NCI-H1694 treated with DMSO at 0.1 percent for 48 hours (cell line): ENCODE measurements at places on chromosomes 6 and 20.

DNA sequence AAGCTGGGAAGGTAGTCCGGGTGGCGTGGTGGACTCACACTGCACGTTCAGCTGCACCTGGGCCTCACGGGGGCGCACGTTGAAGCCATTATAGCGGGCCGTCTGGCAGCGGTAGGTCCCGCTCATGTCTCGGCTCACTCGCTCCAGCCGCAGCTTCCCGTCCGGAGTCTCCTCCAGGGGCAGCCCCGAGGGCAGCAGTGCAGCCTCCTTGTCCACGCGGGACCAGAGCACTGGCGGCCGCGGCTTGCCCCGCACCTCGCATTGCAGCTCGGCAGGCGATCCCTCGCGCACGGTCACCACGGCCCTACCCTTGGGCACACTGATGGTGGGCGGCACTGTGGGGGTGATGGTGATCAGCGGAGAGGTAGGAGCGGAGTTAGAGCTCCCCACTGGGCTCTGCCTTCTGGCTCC, 47.6 kb downstream of the MDGA1 start:
- DNase-seq = no peak

DNA sequence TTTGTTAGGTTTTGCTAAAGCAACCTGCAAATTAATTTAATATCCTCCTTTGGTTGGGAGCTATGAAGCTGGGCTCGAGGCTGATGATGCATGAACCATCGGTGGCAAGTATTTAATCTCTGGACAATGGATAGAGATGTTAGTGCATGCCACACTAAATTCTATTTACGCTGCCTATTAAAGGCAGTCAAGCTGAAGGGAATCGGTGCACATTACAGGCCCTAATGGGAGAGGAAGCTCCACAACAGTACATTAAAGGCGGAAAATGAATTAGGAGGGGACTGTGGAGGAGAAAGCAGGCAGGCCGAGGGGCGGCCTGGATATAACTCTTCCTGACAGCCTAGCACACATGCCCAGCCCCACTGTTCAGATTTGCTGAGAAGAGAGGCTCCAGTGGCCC, 132.4 kb upstream of the MAFB start:
- no peak for DNase-seq

DNA sequence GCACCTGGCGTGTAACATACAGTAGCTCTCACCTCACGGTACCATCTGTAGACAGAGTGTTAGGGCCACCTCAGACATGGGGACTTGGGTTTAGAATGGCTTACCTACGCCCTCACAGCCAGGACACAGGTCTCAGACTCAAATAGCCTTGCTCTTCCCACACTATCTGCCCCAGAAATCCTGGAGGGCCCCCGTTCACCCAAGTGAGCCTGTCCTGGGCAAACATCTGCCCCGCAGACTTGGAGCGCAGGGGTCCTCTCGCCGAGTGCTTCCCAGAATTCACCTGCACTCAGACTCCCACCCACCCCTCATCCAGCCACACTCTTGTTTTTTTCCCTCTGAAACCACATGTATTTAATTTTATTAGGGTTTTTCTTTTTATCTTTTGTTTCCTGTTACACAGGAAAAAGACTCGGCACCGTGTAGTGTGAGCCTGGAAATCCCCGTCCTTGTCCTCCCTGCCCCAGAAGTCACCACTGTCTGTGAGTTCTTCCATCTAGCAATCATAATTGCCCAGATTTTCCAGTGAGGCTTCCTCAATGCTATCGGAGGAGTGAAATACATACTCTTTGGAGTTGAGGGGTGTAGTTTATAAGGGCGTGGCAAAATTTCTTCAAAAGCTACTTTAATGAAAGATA, 17.1 kb upstream of the MAP1LC3A start:
- no peak for DNase-seq

DNA sequence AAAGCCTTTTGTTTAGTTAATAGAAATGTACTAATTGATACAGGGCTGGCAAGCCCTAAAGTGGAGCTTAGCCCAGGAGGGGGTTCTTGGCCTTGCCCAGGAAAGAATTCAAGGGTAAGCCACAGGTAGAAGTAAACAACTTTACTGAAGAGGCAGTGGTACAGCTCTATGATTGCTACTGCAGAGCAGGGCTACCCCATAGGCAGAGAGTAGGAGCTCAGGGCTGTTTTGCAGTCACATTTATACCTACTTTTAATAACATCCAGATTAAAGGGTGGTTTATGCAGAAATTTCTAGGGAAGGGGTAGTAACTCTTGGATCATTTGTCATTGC, 680.4 kb upstream of the GJE1 start:
- DNase-seq = no peak

DNA sequence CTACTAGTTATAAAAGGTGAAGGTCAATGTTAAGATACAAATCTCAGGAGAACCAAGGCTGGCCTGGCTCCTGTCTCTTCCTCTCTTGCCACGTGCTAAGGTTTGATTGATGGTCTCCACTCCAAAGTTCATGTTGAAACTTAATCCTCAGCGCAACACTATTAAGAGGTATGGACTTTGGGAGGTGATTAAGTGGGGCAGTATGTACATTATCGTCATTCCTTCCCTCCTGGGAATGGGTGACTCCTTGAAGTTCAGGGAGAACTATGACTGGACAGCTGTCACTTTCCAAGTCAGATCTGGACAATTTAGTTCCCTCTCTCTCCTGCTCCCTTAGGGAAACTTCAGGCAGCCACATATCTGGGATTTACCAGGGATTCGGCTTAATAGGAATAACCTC, 50.5 kb downstream of the KCNK5 start:
- no peak for DNase-seq

- no peak for DNase-seq
Observed at GRCh38 chr6:101462576-101462975, 69.1 kb downstream of the GRIK2 start.

- no peak for DNase-seq
Observed at GRCh38 chr6:159499034-159499433, 194.0 kb downstream of the SOD2 start.

GRCh38 chr20:53792946-53793536, 199.4 kb upstream of the ZNF217 start:
- DNase-seq = no peak

- DNase-seq = no peak
Observed at GRCh38 chr6:35034411-35035191, 106.5 kb downstream of the TCP11 start.

DNA sequence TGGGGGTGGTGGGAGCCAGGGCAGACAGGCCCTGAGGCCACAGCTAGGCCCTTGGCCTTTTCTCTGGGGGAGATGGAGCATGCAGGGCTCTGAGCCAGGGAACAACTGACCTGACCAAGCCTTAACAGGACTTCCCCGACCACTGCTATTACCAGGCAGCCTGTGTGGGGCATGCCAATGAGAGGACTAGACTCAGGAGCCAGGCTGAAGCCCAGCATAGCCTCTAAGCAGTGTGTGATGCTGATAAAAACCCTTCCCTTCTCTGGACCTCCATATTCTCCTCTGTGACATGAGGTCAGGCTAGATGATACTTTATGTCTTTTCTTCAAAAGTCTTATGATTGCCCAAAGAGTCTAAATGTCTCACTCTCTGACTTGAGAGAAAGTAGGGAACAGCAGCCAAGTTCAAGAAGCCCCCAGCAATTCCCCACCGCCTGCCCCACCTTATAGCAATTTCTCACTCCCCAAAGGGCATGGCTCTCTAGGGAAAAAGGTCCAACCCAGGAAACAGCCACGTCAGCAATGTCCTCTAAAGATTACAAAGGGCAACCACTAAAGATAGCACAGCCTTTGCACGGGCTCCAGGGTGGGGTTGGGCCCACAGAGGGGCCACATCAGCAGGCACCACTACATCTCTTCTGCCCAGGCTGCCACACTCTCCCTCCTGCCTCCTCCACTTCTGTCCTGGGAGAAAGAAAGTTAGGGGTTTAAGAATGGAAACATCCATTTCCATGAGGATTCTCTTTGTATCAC, 71.3 kb downstream of the TRERF1 start:
- no peak for DNase-seq

DNA sequence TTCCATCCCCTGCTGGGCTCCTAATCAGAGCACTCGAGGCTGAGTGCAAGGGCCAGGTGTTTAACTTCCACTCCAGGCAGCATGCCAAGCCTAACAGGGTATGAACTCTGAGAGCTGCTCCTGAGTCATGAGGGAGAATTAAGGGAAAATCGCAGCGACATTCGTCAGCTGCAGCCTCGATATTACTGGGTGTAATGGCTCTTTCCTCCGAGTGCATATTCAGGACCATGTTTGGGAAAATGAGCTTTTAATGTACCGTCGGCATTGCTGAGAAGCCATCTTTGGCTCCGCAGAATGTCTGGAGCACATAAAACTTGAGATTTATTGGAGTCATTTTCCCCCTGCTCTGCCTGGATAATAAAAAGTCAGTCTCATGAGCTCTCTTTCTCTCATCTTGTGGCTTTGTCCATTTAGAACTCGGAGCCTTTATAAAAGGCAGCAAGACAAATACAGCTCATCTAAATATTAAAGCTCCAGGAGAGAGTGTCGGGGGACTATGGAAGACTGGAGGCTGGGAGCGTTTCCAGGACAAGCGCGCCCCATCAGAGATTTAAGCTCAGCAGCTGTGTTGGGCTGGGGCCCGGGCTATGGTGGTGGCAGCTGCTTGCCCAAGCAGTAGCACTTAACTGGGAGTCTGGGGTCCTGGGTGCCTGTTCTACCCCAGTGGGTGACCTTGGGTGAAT, 103.7 kb downstream of the TOX2 start:
- no peak for DNase-seq

- no peak for DNase-seq
Observed at GRCh38 chr6:87340230-87340629, 4.4 kb upstream of the C6orf163 start.

GRCh38 chr20:45639687-45640086, 8.6 kb upstream of the WFDC9 start:
- no peak for DNase-seq

GRCh38 chr6:14673201-14673600, 555.6 kb downstream of the CD83 start:
- no peak for DNase-seq

DNA sequence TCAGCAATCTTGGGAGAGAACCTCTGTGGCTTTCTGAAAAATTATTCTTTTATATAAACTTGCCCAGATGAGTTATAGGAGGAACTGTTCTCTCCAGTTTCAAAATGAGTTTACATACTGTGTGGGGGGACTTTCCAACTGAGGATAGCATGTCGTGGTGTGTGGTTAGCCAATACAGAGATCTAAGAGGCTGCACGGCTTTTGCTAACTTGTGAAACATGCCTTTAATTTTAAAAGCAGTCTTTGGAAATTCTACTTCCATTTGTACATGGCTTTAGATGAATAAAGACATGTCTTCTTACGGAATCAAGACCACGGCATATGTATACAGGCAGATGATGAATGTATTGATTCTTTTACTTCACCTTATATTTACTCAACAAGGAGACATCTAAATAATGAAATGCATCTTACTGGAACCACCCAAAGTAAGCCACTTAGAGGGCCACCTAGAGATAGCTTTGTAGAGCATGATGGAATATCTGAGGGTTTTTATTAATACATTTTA, 39.8 kb downstream of the HIVEP1 start:
- no peak for DNase-seq

DNA sequence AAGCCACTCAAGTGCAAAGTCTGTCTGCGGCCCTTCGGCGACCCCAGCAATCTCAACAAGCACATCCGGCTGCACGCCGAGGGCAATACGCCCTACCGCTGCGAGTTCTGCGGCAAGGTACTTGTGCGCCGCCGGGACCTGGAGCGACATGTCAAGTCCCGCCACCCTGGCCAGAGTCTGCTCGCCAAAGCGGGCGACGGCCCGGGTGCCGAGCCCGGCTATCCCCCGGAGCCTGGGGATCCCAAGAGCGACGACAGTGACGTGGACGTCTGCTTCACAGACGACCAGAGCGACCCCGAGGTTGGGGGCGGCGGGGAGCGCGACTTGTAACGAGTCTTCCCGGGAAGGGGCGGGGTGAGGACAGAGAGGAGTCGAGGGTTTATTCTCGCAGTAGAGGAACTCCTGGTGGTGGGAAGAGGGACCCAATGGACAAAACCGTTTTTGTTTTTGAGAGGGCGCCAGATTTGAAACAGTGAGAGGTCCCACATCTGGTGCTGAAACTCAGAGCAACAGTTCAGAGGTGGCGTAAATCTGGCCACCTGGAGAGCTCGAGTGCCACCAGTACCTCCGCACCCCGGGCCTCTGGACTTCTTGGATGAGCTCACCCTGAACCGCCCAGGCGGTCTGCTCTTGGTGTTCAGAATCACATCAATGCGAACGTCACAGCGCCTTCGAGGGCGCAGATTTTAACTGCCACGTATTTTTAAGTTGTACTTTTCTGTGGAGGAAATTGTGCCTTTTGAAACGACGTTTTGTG, 8.0 kb downstream of the PRDM13 start:
- peak; percentile 45 for DNase-seq

- no peak for DNase-seq
Observed at GRCh38 chr6:31728767-31729514, at the start of gene DDAH2. TSS of gene DDAH2 (minus strand) at chr6:31729299. CDS start at chr6:31729161, 138 bp downstream.

- DNase-seq = no peak
Observed at GRCh38 chr20:16123623-16124022, 449.6 kb downstream of the KIF16B start.

DNA sequence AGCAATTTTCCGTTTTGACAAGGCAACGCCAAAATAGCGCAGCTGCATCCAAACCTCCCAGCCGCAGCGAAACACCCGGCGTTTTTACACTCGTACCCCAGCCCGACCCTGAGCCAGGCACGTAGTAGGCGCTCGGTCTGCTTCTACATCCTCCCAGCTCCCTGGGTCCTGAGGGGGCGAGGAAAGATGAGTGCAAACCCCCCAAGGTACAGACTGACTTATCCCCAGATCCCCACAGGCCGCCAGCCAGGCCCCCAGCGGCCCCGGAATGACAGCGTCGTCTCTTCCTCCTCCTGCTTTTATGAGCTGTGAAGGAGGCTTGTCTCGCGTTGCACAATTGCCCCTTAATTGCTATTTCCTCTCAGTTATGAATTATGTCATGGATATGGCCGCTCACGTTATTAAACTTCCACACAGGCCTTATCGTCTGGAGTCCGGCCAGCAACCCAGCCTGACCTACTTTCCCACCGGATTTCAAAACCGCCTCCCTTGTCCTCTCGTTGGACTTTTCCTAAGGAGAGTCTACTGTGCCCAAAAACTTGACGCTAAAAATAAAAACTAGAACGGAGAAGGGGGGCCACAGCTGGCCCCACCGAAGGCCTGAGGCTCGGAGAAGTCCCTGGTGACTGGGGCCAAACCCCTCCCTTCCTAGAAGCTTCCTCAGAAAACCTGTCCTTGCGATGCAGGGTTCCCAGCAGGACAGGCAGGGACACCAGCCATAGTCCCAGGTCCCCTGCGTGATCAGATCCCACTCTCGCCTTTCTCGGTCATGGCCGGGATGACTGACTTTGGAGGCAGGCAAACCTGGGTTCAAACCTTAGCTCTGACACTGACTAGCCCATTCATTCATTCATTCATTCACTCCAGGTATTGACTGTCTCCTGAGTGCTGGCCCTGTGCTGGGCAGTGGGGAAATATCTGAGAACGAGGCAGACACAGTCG, 130.9 kb upstream of the PTPN1 start:
- no peak for DNase-seq
